ENCODE measurements at places on chromosomes 1 and 21.
A peak's percentile ranks its signal among the peaks of the same experiment; 100 is the strongest.

- no peak for DNase-seq
Measured at GRCh38 chr1:1432951-1433803, 2.3 kb upstream of the VWA1 start.

DNA sequence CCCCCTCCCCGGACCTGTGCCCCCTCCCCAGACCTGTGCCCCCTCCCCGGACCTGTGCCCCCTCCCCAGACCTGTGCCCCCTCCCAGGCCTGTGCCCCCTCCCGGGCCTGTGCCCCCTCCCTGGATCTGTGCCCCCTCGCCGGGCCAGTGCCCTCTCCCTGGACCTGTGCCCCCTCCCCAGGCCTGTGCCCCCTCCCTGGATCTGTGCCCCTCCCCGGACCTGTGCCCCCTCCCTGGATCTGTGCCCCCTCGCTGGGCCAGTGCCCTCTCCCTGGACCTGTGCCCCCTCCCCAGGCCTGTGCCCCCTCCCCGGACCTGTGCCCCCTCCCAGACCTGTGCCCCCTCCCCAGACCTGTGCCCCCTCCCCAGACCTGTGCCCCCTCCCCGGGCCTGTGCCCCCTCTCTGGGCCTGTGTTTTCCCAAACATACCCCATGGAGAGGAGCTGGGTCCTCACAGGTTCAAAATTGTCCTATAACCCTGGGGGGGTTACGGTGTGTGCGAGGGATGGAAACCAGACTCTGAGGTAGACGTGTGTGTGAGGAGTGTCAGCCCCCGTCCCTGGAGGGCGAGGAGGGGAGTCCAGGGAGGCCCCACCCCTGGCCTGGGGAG lies 47.6 kb upstream of the POFUT2 start:
- DNase-seq, result no peak

DNA sequence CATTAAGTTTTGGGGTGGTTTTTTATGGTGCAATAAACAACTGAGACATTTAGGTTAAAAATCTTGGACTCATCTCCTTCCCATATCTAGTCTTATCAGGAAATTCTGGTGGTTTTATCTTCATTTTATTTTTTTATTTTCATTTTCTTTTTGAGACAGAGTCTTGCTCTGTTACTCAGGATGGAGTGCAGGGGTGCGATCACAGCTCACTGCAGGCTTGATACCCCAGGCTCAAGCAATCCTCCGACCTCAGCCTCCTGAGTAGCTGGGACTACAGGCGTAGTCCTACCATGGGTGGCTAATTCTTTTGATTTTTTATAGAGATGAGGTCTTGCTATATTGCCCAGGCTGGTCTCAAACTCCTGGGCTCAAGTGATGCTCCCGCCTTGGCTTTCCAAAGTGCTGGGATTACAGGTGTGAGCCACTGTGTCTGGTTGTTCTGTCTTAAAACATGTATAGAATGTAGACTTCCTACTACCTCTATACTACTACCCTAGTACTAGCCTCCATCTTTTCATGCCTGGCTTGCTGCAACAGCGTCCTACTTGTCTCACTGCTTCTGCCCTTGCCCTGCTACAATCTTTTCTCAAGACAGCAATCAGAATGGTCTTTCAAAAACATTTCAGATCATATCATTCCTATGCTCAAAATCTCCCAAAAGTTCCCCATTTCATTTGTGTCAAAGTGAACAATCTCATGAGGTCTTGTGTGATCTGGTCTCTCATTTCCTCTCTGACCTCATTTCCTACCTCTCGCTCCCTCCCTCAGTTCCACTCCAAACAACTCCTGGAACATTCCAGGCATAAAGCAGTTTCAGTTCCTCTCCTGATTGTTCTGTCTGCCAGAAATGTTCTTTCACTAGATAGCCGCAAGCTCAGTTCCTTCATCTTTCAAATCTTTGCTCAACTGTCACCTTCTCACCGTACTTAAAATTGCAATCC lies 5.9 kb upstream of the FCGR2A start:
- no peak for DNase-seq

GRCh38 chr1:20724364-20725188 lies 6.8 kb upstream of the KIF17 start:
- no peak for DNase-seq

- DNase-seq, result no peak
Measured at GRCh38 chr1:97654876-97655585, 265.8 kb downstream of the DPYD start.

GRCh38 chr1:163271535-163271934 lies 50.2 kb upstream of the NUF2 start:
- no peak for DNase-seq

DNA sequence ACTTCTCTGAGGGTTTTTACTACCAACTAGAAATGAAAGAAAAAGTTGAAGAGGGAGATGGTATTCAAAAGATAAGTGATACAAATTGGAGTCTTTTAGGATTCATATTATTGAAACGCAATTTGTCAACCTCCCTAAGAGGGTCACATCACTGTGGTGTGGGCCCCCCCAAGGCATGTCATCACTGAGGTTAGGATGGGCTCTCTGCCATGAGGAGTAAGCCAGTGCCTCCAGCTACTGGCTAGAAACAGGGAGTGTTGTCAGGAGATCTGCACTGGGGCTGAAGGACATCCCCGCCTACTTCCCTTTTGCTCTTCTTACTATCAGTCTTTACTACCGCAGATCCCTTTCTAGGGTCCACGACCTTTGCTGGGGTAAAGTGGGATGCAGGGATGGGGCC lies 25.9 kb downstream of the ITSN1 start:
- DNase-seq, result no peak

- DNase-seq, result no peak
Measured at GRCh38 chr21:32184065-32184464, 94.8 kb downstream of the MIS18A start.

GRCh38 chr1:60503266-60503925 lies 429.8 kb upstream of the C1orf87 start:
- no peak for DNase-seq

DNA sequence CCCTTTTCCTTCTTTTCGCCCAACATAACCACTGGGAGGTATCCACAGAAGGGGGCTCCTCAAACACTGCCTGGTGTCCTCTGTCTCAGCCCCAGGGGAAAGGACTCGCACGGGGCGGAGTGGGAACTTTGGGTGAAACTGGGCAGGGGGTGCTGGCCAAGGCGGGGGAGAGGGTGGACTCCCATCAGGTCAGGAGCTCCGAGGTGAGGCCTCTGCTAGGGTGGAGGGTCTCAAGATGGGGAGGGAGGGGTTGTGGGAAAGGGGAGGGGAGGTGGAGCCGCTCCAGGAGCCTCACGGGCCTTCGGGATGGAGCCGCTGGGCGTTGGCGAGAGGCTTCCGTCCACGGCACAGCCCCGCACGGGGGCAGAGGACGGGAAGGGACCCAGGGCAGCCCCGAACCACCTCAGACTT lies 43.2 kb upstream of the POFUT2 start:
- DNase-seq, result no peak

DNA sequence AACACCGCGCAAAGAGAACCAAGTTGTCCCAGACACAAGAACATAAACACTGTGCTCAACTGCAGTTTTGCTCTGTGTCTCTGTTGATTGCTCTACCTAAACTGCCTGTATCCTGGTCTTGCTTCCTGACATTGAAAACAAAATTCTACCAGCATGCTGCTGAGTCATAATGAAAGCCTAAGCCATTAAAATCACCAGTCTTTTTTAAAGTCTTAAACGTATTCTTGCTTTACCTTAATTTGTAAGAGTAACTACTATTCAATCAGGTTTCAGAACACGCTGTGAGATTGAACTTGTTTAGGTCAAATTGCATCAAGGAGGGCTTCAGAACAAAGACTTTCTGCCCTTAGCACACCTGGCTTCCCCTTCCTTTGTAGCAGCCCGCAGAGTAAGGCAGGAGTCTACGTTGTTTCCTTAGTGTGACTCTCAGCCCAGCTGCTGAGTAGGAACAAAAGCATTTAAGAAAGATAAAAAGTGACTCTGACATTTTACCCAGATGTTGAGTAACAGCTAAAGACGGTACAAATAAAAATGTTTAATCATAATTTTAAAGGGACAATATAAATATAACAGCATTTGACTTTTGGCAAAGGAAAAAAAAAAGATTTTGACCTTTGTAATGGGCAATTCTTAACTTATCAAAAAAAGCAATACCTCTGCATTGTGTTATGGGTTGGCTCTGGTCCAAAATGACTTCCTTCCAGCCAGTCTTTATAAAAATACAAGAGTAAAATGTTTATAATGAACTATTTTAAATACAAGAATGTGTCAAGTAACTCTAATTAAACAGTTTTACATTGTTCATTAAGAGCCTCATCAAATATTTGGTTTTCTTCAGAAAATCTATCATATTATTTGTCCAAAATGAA lies 186.9 kb upstream of the ADGRL4 start:
- DNase-seq, result peak; percentile 5

DNA sequence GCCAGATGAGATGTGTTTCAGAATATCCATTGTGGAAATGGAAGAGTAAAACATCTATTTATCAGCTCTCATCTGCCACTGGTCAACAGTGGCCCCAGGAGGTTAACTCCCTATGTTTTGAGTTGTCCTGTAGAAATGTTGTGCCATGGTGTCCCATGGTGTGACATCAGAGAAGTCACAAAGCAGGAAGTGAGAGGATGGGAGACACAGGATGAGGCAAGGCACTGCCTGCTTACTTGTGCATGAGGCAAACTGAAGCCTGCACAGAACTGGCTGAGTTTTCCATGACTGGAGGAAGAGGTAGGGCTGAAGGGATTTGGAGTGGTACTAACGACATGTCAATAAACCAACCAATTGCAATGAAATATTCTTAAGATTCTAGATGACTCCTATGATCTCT lies 131.5 kb upstream of the ZNF644 start:
- no peak for DNase-seq

DNA sequence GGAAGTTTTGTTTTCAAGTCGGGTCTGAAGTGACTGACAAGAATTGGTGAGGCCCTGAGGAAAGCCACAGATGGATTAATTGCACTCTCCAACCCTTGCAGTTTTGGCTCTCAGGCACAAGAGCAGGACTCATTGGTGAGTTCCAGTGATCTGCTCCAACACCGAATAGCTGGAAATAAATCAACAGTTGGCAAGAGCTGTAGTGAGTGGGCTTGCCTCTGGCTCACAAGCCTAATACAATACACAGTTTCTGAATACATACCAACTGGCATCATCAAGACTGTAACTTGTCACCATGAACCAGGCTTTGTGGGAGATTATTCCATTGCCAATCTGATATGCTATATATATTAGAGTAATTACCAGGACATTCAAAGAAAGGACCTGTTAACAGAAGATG lies 131.6 kb downstream of the GRIK1 start:
- no peak for DNase-seq

- no peak for DNase-seq
Measured at GRCh38 chr1:60831780-60832179, 250.6 kb upstream of the NFIA start.

- no peak for DNase-seq
Measured at GRCh38 chr1:3481836-3482375, 27.4 kb downstream of the ARHGEF16 start.
